ENCODE measurements at places on chromosomes 5 and 9.

- DNase-seq, result peak; percentile 70
Observed at GRCh38 chr5:35854248-35854647, 2.4 kb upstream of the IL7R start.

- no peak for DNase-seq
Observed at GRCh38 chr5:14834584-14835550, 36.7 kb downstream of the ANKH start.

GRCh38 chr5:139660923-139661814 lies 13.0 kb downstream of the CXXC5 start:
- DNase-seq, result peak; percentile 44

DNA sequence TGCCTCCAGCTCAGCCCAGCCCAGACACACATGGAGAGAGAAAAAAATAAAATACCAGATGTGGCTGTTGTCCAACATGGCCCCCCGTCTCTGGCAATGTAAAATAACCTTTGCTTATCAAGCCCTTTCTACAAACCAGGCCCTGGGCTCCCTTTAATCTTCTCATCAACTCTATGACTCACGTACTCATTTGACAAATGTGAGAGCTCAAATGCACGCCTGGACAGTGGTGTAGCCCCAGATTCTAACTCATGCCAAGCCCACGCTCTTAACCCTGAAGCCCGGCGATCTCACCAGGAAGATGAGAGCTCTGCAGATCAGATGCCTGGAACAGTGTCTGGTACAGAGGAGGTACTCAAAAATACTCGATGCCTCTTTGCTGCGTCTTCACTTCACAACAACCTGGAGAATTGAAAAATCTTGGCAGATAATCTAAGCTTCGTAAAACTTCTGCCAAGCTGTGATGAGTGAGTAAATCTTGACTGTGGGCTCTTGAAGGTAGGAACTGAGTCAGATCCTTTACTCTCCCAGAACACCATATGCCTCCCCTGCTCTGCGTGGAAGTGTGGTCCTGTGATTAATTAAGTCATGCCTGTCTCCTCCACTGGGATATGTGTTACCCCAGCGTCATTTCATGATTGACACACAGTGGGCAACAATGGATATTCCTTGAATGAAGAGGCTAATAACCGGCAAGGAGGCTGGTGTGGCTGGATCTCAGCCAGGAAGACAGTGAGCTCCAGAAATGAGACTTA lies 102.0 kb upstream of the FSTL4 start:
- DNase-seq, result no peak

- DNase-seq, result no peak
Observed at GRCh38 chr5:154999865-155000264, 13.7 kb upstream of the KIF4B start.

DNA sequence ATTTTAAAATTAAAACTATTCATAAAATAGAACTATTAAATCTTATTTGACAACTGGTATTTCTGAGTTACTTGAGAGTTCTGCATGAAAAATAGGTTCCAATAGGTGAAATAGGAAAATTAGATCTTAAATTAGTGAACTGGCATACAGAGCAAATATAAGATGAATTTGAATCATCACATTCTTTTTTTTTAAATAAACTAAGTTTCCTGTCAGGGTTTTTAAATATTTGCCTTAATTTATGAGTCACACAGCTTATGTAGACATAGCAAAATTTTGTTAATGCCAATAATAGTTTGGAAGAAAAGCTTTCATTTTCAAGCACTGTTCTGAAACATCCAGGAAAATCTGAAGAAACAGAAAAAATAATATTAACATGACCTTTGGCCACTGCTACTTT lies 311.7 kb upstream of the HAPLN1 start:
- no peak for DNase-seq

- no peak for DNase-seq
Observed at GRCh38 chr5:138754699-138755057, 1.5 kb downstream of the CTNNA1 start.

GRCh38 chr9:34633851-34634550 lies 3.6 kb downstream of the SIGMAR1 start:
- peak; percentile 73 for DNase-seq

DNA sequence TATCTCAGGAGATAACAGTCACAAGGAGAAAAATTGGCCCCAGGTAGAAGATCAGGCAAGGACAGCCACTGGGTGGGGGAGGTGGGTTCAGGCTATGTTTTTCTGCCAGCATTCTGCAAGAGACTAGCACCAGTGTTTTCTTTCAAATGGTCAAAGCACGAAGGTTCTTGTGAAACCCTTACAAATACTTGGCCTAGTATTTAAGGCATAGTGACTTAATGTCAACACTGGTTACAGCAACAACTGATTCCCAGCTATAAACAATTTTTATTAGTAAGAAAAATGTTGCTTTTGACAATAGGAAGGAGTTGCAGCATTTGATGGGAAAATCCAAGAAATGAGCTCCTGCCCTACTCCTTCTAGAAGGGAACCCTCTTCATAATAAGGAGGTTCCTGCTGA lies 349.6 kb downstream of the SLIT3 start:
- no peak for DNase-seq

GRCh38 chr5:135890867-135891266 lies 4.8 kb downstream of the IL9 start:
- DNase-seq, result no peak

GRCh38 chr9:120490888-120491595 lies 88.9 kb downstream of the CDK5RAP2 start:
- no peak for DNase-seq

DNA sequence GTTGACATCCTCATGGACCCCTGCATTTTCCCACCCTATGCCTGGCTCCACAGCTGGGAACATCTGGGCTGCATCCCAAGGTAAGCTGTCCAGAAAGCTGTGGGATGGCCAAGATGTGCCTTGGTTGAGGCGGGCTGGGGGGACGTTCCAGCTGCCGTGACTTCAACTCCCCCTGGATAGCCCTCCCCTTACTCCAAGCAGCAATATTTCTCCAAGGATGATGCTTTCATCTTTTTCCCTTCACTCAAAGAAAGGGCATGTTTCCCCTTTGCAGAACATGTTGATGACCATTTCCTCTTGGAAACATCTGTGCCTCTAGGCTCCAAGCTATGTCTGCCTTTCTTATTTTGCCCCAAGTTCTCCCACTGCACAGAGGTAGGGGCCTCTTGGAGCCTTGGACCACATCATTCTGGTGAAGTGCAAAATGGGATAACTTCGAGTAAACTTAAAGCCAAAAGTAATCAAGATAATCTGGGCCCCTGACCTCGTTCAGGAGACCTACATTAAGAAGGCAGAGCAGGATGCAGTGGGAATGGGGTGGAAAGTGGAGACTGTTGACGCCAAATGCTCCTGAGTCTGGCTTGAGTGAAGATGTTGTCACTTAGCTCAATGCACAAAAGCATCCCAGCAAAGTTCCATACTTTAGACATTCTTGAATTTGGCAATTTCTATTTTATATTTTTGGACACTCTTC lies 175.2 kb downstream of the GAS1 start:
- no peak for DNase-seq

DNA sequence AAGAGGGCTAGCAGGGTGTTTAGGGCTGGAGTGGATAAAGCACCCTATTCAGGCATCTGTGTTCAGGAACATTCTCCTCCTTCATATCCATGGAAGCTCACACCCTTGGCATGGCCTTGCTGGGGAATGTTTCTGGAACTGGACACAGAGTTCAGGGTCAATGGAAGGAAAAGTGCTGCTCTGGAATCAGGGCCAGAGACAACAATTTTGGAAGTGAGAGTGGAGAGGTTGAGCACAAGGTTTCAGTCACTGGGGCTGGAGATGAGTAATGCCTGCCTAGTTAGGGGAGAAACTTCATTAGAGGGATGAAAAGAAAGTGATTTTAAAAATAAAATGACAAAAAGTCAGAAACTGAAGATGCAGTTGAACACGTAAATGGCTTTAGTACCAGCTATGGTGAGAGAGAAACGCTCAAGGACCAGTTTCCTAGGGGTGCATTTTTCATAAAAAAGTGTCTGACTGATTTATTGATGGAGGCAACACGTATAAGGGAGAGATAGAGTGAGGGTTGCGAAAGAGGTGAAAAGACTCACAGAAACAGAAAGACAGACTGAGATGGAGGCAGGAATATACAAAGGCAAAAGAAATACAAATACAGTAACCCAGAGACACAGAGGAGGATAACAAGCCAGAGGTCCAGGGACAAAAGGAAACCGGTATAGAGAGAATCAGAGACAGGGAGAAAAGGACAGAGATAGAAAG lies 8.0 kb upstream of the TNFSF15 start:
- no peak for DNase-seq

DNA sequence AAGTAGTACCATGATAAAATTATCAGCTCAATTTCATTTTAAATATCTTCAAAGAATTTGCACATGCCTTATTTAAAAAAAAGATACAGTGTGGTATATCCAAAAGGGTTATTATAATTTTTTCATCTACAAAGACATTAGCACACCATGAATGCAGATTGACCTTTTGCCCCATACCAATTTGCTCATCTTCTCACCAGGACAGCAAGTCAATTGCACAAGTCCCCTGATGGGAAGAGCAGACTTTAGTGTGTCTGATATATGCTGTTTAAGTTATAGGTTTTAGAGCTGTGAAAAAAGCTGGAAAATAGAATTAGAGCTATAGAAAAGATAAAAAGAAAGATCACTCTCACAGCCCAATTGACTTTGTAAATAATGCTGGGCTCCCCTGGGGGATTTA lies 325.8 kb upstream of the CDH6 start:
- DNase-seq, result no peak

GRCh38 chr9:36721846-36722588 lies 149.3 kb downstream of the MELK start:
- DNase-seq, result no peak

GRCh38 chr5:132388244-132389050 lies 18.9 kb downstream of the SLC22A5 start:
- DNase-seq, result no peak

GRCh38 chr9:136880651-136881050 lies 5.7 kb upstream of the TRAF2 start:
- DNase-seq, result no peak

DNA sequence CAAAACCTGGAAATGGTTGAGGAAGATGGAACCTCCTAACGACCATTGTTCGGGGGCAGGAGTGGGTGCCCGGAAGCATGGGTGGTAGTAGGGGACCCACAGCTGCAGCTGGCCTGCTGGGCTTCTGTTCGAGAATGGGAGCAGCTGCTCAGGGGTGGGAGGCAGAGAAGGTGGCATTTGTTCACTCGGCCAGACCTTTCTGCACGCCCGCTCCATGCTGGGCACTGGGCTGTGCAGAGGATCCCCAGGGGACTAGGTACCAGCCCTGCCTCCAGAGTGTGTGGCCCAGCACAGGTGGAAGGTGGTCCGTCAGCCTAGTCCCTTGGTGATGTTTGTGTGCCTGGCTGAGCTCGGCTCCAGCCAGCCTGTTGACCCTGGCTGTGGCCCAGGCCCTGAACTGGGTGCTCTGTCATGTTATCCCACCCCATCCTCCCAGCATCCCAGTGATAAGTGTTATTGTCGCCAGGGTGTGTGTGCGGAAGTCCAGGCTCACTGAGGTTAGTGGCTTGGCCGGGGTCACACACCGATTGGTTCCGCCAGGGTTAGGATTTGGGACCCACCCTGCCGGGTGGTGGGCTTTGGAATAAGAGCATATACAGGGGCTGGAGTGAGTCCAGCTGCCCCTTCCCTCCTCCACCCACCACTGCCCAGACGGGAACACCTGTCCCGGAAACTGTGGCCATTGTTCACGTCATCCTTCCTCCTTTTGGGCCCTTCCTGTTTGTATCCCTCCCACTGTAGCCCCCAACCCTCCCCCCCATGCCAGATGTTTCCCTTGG lies 4.8 kb downstream of the N4BP3 start:
- no peak for DNase-seq

GRCh38 chr9:84357275-84357674 lies 16.7 kb upstream of the SLC28A3 start:
- no peak for DNase-seq

DNA sequence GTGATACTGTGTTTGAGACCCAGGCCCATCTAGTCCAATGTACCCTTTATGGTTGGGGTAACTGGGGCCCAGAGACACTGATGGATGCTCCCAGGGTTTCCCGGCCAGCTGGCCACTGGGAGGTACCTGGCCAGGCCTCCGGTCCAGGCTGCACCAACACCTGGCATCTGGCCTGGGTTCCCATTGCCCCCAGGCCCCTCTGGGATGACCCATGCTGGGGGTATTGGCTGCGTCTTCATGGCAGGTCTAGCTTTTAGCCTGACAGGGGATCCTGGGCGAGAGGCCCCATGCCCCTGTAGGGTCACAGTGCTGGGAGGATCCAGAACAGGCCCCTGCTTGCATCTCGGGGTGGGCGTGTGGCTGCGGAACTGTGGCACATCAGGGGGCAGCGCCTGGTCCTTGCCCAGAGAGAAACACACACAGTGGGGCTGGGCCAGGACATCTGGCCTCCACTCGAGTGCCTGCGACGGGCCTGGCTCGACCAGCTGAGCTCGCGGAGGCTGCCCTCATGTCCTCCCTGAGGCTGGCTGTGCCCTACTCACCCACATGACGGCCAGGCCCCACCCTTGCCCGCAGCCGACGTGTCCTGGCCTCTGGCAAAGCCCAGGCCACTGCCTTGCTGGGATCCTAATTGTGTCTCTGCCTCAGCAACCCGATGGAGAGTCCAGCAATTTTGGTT lies 21.5 kb upstream of the COL5A1 start:
- DNase-seq, result no peak

DNA sequence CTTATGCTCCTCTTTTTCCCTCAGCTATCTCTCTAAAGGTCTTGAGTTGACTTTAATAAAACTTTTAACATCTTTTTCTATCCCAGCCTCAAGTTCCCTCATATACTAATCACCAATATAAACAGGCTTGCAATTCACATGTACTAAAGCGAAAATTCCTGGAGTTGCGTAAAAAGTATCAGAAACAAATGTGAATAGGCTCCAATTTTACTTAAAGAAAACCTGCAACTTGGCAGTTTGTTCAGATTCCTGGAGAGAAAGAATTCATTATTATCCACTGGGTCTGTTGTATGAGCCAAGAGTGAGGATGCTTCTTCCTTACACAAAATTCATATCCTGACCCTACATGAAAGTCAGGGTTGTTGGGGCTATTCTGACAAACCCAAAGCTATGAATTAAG lies 384.2 kb downstream of the DTWD2 start:
- no peak for DNase-seq

GRCh38 chr5:109877670-109878045 lies 187.9 kb downstream of the MAN2A1 start:
- DNase-seq, result no peak

DNA sequence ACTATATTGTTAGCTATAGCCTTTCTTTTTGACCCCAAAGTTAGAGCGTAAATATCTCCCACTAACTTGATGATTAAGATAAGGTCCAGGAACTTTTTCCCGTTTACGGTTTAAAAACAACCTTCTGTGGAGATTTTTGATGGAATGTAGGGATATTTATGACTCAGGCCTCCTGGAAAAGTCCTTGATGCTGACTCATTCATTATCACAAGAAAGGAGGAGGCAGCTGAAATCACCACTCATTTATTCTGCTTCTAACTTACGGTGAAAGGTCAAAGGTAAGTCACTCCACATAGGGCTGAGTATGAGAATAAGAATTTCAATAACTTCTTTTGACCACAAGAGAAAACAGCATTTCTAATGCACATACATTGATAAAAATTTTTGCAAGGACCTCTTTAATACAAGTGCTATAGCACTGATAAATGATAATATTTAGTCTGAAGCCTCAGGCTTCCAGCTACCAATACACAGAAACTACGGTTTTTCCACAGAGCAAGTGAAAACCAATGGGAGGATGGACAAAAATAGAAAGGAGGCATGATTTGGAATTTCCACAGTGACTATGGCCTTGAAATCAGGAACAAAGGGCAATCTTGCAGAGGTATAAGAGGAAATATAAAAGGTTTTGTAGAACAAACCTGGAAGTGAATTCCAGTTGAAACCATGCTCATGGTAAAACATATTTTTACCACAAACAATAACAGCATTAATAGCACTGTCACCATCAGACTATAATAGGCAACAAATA lies 146.5 kb downstream of the PPP2R2B start:
- DNase-seq, result no peak

Data from activated gamma-delta T cell treated with Interleukin-2 at 50 U/mL for 16 hours (primary cell).